ENCODE measurements at places on chromosomes 13 and 19.
A peak's percentile ranks its signal among the peaks of the same experiment; 100 is the strongest.

DNA sequence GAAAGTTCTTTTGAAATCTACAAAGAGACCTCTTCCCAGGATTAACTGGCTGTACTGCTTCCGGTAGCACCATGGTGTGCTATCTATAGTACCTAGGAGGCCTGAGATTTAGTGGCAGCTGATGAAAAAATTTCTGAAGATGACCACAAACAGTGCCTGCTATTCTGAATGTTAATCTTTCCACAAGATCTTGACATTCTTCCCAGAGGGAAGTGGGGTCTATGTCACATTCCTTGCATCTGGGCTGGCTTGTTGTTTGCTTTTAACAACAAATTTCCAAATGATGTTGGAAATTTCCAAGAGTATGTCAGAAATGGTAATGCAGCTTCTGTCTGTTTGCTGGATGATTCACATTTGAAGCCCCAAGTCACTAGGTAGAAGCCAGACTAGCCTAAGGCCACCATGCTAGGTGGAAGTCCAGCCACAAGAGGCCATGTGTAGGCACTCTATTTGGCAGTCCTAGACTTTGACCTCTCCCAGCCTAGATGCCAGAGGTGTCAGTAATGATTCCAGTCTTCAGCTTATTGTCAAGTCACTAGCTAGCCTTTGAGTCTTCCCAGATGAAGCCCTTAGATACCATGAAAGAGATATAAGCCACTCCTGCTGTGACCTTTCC, 22.1 kb downstream of the SPART start:
- no peak for DNase-seq

- no peak for DNase-seq
Measured at GRCh38 chr13:99064624-99065234, 86.9 kb upstream of the DOCK9 start.

- DNase-seq = peak; percentile 38
Measured at GRCh38 chr19:50328224-50328872, 829 bp downstream of the KCNC3 start.

DNA sequence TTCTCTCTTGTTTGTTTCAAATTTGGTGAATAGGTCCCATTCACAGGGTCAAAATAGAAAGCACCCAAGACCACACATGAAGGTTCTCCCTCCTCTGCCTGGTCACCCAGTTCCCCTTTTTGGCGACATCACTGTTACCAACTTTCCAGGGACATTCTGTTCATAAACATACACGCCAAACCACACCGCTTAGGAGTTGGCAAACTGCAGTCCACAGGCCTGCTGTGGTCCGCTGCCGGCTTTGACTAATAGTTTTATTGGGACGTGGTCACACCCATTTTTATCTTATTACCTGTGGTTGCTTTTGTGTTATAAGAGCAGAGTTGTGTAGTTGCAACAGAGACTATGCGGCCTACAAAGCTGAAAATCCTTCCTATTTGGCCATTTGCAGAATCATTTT, 24.2 kb downstream of the UHRF1 start:
- no peak for DNase-seq

- no peak for DNase-seq
Measured at GRCh38 chr19:30144242-30144758, 202.3 kb downstream of the URI1 start.
